ENCODE measurements at places on chromosomes 3 and 15. TPM values are rescaled to one million over a fixed set of nuclear protein-coding genes. Genes with fewer than 3 reads are reported as not detected.

ATP6V1A gene
- 33.7 TPM for total RNA-seq

GOLGA8M gene
- total RNA-seq: 4.9 TPM

LRRK1 gene
- total RNA-seq: 16.0 TPM

GOLGA6L4 gene
- total RNA-seq: 6.0 TPM

GRCh38 chr3:113409676-113410075 lies 31.6 kb downstream of the CFAP44 start:
- H3K4me1 ChIP-seq: no peaks in the 10 kb centered on the region
- no peak overlapping the region for H3K4me3 ChIP-seq
- no peaks in the 10 kb centered on the region for H3K27me3 ChIP-seq

DNA sequence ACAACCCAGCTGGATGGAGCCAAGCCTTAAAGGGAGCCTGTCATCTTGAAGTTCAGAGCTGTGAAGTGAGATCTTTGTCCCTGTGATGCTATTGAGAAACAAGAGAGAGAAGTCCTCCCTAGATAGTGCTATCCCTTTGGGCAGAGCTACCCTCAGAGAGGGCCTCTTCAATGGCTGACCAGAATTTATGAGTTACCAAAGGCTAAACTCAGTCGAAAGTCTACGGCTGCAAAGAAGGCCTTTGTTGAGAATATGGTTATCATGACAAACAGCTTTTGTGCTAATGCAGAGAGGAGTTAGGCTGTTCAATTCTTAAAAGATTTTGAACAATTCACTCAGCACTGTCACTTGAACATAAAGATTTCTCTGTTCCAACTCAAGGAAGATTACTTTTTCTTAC lies 65.9 kb upstream of the C3orf80 start:
- DNase-seq: no peak
- H3K4me3 ChIP-seq: no peak overlapping the region
- H3K27me3 ChIP-seq: no peaks in the 10 kb centered on the region
- H3K36me3 ChIP-seq: no peaks in the 10 kb centered on the region
- no peaks in the 10 kb centered on the region for H3K4me1 ChIP-seq

DNA sequence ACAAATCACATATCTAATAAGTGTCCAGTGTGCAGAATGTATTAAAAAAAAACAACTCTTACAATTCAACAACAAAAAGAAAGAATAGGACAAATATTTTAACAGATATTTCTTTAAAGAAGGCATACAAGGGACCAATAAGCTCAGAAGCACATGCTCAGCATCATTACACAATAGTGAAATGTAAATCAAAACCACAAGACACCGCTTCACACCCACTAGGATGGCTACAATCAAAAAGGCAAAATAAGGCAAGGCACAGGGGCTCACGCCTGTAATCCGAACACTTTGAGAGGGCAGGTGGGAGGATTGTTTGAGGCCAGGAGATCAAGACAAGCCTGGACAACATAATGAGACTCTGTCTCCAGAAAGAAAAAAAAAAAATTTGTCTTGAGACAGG lies 255.6 kb downstream of the MAGI1 start:
- H3K27ac ChIP-seq: no peak overlapping the region
- H3K4me3 ChIP-seq: no peak overlapping the region
- H3K27me3 ChIP-seq: no peaks in the 10 kb centered on the region
- no peaks in the 10 kb centered on the region for H3K36me3 ChIP-seq

GREM1 gene
- not detected for total RNA-seq

DNA sequence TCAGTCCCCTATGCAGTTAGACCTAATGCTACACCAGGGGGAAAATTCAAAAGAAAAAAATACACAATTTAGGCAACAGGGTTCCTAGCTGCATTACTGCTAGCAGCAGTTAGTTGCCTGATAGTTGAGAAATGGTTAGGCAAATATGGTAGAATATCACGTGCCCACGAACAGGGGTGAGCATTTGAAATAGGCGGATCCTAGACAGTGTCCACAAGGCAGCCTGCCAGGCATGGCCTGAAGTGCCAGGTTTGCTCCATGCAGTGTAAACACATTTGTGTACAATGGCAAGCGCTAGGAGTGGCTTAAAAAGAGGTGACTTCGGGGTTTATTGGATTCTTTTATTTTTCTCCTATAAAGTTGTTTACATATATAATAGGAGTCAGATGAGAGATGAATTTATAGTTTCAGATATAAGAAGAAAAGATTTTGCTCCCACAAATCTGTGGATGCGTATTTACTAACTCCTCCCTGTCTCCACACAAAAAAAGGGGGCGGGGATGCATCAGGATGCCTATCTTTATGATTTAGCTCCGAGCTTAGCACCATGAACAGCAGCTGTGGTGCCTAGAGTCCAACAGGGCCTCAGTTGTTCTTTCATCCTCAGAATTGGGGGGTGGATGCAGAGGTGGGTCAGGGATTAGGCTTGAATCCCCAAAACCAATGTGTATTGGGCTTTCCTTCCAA lies 3.9 kb upstream of the TGM4 start:
- H3K36me3 ChIP-seq: peaks cover 18% of the 10 kb centered on the region
- no peaks in the 10 kb centered on the region for H3K4me1 ChIP-seq
- H3K4me3 ChIP-seq: no peak overlapping the region
- no peaks in the 10 kb centered on the region for H3K27me3 ChIP-seq

DNA sequence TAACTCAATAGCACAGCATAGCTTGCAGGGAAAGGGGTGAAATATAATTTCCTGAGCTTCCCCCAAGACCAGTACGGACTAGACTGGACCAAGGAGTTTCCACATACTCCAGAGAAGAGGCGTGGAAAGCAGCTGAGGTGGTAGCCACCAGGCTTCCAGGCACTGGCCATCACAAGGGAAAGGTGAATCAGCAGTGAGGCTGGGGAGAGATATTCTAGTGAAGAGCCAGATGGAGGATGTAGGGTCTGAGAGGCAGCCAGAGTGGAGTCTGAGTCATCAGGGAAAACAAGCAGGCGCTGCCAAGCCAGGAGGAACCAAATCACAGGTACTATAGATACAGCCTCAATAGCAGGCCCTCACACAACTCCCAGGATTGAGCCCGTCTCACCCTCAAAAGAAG lies 9.6 kb upstream of the RASA2 start:
- DNase-seq: no peak
- H3K27ac ChIP-seq: no peak overlapping the region
- no peak overlapping the region for H3K4me3 ChIP-seq
- H3K36me3 ChIP-seq: no peaks in the 10 kb centered on the region
- H3K27me3 ChIP-seq: no peaks in the 10 kb centered on the region

DNA sequence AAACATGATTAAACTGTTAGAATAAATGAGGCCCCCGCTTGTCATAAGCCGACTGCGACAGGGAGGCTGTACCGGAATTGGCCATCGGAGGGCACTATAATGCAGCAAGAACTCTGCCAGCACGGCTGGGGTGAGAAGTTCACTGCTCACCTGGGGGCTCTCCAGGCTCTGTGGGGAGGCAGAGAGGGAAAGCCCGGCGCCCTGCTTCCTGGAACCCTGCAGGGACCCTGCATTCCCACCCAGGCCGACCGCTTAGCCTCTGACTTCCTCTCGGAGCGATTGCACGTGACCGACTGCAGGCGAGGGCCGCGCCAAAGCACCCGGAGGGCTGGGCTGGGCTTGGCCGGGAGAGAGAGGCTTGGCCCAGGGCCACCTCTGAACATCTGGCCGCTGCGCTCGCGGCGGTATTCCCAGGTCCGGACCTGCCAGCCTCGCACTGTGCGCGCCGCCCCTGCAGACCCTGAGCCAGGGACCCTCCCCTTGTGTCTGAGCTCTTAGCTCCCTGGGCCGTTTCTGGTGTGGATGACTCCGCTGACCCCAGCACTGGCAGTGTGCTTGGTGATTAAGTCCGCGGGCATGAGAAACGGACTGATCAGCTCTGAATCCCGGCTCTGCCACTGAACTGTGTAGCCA lies 26.2 kb downstream of the DRD3 start:
- DNase-seq: peak; percentile 76
- no peaks in the 10 kb centered on the region for H3K27me3 ChIP-seq
- no peak overlapping the region for H3K27ac ChIP-seq
- no peaks in the 10 kb centered on the region for H3K36me3 ChIP-seq
- H3K4me1 ChIP-seq: no peaks in the 10 kb centered on the region

DNA sequence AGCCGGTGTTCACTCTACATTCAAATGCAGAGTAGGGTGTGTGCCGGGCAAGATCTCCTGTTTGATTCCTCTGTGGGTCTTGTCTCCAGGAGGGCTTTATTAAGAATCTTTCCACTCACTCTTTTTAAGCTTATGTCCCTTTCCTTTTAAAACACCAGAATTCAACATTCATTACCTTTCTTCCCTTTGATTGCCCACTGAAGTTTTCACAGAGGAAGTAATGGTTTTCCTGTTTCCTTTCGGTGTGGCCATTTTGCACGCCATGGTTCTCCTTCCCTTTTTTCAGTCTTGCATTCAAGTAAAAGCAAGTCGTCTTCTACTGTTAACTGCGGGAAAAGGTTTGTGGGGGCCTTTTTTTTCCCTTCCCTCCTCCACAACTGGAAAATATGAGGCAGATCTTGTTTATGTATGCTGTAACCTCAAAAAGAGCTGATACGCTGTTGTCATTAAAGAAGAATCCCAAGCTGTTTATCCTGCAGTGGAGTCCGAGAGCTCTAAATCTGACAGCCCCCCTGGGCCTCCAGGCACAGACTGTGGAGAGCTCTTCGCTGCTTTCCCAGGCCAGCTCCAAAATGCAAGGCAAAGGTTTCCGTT lies 40.5 kb downstream of the FILIP1L start:
- peak overlapping the region; percentile 29 for H3K27ac ChIP-seq
- H3K4me3 ChIP-seq: no peak overlapping the region
- H3K36me3 ChIP-seq: no peaks in the 10 kb centered on the region
- no peak for DNase-seq

GRCh38 chr15:35054380-35054779 lies 30.7 kb downstream of the NANOGP8 start:
- no peak overlapping the region for H3K4me3 ChIP-seq
- DNase-seq: no peak
- no peaks in the 10 kb centered on the region for H3K4me1 ChIP-seq
- no peak overlapping the region for H3K27ac ChIP-seq
- H3K27me3 ChIP-seq: no peaks in the 10 kb centered on the region

DNA sequence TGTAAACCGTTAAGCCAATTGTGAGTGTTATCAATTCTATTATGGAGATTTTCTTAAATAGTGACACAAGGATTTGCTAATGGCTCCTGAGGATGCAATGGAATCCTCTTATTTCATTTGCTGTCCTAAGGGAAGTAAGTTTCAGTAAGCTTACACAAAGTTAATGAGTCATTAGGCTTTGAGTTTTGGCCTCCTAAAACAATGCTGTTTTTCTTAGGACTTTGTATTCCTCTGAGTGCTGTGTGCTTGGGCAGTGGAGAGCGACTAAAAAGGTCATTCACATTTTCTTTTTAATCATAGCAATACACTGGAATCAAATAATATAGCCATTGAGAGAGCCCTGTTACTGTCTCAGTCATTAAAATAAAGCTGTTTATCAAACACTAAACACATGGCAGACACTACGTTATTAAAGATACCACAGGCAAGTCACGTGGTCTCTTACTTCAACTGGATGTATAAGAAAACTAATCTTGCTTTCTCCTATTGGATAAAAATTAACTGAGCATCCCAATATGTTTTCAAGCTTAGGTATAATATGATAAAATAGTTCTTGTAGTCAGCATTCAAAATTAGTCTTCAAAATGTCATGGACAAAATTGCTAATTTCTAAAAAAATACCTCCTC lies 290.8 kb downstream of the NLGN1 start:
- no peak overlapping the region for H3K4me3 ChIP-seq
- DNase-seq: no peak
- no peaks in the 10 kb centered on the region for H3K4me1 ChIP-seq
- no peak overlapping the region for H3K27ac ChIP-seq
- H3K36me3 ChIP-seq: no peaks in the 10 kb centered on the region

- no peak overlapping the region for H3K4me3 ChIP-seq
- DNase-seq: no peak
These were observed 10.7 kb downstream of the TMC3 start for GRCh38 chr15:81363276-81363675.

DNA sequence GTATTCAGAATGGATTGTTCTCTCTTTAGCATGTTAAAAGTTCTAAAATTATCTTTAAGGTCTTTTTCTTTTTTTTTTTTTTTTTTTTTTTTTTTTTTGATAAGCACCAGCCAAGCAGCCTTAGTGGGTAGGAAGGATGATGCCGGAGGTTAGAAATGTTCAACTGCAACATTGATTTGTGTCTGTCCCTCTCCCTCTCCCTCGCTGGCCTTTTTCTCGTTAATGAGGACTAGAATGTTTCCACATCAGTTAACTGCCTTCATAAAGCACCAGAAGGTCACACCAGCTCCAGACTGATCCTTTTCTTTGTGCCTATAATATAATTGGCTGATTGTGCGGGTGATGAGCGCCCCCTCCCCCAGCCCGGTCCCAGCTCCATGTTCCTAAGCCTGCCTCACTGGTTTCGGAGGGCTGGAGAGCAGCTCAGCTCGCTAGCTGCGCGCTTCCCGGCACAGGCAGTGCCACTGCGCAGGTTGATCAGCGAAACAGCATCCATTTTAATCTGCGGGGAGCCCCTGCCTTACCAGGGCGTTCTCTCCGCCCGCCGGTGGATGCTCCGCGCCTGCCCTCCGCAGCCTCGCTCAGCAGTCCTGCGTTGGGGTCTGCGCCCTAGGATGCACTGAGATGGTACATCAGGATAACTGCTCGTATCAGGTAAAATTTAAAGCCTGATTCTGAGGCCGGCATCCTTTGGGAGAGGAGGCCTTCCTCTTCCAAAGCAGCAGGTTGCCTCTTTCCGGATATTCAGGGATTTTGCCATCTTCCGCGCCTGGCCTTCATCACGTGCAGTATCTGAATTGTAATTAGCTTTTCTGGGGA lies 148.9 kb upstream of the IL12A start:
- H3K36me3 ChIP-seq: no peaks in the 10 kb centered on the region
- no peak for DNase-seq
- no peaks in the 10 kb centered on the region for H3K27me3 ChIP-seq
- peak within 1 kb of the TSS; percentile 41 for H3K4me3 ChIP-seq
- peak within 1 kb of the TSS; percentile 50 for H3K27ac ChIP-seq

DNA sequence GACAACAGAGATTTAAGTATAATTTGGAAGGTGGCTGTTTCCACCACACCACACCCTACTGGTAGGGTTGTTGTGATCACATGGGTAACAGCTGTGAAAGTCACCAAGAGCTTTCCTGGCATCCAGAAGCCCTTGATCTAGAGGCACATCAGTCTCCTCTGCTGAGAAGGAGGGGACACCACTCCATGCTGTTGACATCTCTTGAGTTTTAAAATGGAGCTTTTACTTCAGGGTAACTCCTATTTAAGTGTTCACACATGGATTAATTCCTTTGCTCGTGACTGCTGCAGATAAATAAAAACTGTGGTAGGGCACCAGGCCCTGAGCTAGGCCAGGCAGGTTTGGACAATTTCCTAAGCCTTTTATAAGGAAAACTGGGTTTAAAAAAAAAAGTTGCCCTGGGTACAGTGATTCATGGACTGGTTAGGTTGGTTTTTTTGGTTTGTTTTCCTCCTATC lies 7.5 kb downstream of the EXOSC7 start:
- no peak for DNase-seq
- no peaks in the 10 kb centered on the region for H3K4me1 ChIP-seq
- H3K27ac ChIP-seq: no peak overlapping the region
- no peak overlapping the region for H3K4me3 ChIP-seq

- no peak overlapping the region for H3K4me3 ChIP-seq
- peaks cover 5% of the 10 kb centered on the region for H3K4me1 ChIP-seq
- DNase-seq: no peak
These were observed 126.4 kb downstream of the GADL1 start for GRCh38 chr3:30768046-30768445.

Measured in tibial nerve (tissue), 4 donors.